ENCODE measurements at places on chromosomes 2 and 18. TPM values are rescaled to one million over a fixed set of nuclear protein-coding genes. Genes with fewer than 3 reads are reported as not detected.

The OLA1 gene
- 166 TPM for total RNA-seq

The PSTPIP2 gene
- total RNA-seq: 22.0 TPM

- DNase-seq: peak; percentile 69
Measured at GRCh38 chr2:86035883-86036668, 69.6 kb downstream of the POLR1A start.

DNA sequence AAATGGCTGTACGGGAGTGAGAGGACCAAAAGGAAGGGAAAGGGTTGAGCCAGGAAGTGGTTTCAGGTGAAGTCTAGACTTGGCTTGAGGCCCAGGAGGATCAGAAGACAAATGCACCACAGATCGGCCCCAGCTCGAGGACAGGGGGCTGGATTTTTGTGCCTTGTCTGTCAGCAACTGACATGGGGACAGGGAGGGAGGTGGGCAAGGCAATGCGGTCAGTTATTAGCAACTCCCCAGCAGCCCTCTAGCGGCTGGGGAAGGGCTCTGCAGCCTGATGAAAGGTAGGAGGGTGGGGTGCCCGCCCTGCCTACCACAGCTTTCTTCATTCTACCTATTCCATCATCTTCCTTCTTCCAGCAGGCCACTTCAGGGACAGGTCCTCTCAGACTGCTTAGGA is 50.0 kb downstream of the CPO start:
- peak; percentile 22 for DNase-seq

GRCh38 chr2:73070643-73071359 is 711 bp downstream of the SFXN5 start:
- DNase-seq: peak; percentile 77

DNA sequence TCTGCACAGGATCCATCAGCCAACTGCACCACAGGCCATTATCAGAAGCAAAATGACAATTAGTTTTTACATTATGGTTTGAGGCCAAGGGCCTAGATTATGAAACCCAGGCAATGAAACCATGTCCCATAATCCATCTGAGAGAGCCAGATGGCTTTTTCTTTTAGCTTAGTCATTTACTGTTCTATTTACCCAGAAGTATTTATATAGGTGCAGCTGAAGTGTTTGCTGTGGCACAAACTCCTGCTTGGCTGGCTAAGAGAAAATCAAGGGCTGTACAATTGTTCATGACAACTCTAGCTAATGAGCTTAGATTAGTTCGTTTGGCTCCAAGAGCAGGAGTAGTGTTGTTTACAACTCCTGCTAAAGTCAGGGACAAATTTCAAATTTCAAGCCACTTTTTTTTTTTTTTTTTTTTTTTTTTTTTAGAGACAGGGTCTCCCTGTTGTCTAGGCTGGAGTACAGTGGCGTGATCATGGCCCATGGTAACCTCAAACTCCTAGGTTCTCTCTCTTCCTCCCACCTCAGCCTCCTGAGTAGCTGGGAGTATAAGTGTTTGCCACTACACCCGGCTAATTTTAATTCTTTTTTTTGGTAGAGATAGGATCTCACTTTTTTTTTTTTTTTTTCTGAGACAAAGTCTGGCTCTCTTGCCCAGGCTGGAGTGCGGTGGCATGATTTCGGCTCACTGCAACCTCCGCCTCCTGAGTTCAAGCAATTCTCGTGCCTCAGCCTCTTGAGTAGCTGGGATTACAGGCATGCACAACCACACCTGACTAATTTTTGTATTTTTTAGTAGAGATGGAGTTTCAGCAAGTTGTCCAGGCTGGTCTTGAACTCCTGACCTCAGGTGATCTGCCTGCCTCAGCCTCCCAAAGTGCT is 18.4 kb upstream of the REV1 start:
- no peak for DNase-seq

DNA sequence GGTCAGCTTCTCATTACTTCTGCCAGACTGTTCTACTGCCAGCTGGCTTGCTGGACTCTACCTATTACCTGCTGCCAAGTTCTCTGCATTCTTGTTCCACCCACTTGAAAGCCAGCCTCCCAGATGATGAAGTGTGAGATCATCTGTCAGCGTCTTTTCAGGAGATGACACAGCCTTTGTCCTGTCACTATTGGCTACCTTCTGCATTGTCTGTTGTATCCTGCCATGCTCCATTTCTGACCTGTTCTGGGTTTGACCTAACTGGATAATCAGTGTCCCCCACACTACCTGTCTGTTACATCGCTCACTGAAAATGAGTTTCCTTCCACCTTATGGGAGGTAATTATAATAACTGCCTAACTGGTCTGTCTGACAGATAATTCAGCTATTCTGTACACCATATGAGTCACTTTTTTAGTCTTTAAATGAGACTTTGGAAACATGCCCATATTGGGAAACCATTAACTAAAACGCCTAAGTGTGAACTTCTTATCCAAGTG is 520.6 kb downstream of the METTL4 start:
- DNase-seq: no peak

The MRPL53 gene
- total RNA-seq: 111 TPM

The HOXD11 gene
- total RNA-seq: not detected

DNA sequence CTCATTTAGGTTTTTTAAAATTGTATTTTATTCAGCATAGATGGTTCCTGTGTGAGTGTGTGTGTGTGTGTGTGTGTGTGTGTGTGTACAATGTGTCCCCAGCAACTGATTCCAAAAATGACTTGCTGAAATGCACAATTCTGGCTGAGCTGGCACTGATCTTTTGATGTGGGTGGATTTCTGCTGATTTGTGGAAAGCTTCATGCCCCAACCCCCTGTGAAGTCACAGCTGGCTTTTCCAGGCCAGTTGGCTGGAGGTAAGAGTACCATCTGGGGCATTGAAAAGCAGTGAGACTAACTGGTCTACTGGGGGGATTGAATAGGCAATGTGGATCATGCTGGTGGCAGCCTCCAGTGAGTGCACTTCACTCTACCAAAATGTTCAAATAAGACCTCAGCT is 187.2 kb downstream of the LRRTM1 start:
- no peak for DNase-seq

The TUBB8B gene
- not detected for total RNA-seq

DNA sequence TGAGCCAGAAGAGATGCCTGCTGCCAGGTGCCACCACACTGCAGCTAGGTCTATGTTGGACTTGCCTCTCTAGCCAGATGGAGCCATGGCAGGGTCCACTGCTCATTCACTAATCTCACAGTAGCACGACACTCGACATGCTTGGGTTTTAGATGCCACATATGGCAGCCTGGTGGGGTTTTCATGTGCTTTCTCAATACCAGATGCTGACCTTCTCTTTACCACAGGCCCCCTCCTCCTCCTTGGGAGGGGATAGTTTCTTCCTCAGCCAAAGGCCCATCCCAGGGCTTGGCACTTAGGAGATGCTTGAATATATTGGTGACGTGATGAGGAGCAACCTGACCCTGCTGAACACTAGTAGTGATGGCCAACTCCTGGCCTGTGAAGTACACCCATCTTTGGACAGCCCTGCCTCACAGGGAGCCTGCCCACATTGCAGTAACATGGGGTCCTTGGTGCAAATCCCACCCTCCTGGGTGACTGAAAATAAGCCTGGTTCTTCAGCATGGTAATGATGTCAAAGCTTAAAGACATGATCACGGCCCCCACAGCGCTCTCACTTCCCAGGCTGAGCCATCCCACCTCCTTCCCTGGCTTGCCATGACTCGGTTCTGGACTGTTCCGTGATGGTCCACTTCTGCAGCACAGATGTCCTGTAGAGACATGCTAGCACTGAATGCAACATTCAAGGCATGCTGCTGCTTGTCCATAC is 227.5 kb downstream of the SH3RF3 start:
- DNase-seq: no peak

The TGFA gene
- total RNA-seq: 0.06 TPM

The AQP12A gene
- total RNA-seq: not detected

- peak; percentile 68 for DNase-seq
Measured at GRCh38 chr2:149167001-149167780, 128.7 kb downstream of the LYPD6B start.

The GCG gene
- not detected for total RNA-seq

The TLX2 gene
- total RNA-seq: not detected

DNA sequence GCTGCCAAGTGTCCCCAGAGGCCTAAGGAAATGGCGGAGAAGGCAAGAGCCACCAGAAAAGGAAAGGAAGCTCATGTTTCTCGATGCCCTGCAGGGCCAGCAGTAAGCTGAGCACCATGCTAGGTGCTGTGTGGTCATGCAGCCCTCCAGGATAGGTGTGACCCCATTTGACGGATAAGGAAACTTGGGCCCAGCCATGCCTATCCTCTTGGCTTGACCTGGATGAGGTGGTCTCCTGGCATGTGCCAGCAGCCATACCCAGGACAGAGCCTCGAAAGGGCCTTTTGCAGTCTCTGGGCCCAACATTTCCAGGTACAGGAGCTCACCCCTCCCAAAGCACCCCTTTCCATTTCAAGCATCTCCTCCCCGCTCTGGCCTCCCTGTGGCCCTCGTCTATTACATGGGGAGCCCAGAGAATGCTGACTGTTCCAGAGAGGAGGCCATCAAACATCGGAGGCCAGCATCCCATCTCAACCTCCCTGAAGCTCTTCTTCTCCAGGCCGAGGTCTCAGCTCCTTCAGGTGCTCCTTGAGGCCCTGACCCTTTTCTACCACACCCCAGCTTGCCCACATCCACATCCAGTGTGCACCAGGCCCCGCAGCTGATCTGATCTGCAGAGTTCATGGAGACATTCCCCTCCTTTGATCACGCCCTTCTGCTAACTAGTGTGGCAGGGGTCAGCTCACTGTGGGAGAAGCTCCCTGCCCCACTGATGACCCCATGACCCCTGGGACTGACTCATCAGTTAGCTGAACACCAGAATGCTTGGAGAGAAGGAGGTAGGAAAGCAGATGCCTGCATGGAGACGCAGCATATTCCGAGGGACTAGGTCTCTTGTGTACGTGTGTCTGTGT is 208.4 kb downstream of the TNS1 start:
- DNase-seq: no peak

DNA sequence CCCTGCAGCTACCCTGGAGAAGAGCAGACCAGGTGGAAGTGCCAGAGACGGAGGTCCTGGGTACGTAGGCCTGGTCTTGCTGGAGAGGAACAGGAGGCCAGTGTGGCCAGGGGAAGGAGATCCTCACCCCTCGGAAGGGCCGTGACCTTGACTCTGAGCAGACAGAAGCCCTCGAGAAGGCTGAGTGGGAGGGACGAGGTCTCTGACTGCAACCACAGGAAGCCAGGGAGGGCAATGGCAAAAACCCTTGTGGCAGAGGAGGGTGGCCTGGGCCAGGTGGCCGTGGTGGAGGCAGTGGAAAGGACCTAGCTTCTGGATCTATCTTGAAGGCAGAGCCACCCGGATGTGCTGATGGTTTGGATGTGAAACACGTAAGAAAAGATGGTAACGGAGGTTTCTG is 28.1 kb downstream of the THAP4 start:
- DNase-seq: peak; percentile 14

DNA sequence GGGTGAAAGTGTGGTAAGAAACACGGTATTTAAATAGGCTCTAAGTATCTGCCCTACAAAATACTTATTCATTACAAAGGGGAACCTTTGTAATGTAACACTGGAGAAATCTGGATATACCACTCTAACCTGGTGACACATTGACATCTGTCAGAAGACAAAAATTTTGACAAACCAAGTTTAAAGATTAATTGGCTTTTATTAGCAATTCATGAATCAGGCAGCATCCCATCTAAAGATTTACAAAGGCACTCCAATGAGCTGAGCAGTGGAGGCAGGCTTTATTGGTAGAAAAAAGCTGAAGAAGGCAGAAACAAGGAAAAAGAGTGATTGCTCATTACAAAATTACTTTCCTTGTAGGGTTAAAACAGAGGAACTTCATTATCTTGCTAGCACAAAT is 35.0 kb downstream of the BMPR2 start:
- DNase-seq: no peak

DNA sequence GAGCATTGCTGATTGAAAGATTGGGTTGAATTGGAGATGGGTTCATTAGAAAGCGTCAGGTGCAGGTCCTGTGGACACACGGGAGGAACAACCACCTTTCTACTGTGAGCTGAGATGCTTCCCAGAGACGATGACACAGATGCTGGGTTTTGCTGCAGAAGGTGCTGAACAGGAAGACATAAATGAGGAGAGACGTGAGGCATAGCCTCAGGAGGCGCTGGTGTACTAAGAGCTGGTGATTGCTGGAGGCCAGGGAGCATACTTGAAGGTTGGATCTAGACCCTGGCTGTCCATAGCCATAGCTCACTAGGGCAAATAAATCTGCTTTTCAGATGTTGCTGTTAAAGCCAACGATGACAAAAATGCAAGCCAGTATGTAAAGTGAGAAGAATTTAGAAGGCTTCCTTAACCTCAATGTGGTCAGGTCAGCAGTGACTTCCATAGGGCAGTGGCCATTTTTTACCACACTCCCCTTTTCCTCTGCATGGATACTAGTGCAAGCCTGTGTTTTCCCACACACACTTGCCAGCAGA is 153.7 kb downstream of the SOX11 start:
- no peak for DNase-seq

The THADA gene
- total RNA-seq: 34.5 TPM

DNA sequence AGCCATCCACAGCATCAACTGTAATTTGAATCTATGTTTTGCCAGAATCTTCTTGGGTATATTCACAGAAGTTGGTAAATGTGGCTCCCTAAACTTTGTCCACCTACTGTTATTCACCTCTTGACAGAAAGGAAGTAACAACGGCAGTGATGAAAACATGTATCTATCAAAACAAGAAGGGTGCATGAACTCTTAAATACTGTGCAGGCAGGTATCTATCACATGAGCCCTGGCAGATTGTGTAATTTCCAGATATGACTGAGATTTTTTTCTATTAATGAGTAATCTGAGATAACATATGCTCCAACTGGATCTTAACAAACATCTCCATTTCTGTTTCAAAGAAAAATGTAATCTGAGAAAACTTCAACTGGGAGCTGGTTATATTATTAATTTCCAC is 36.6 kb downstream of the SFT2D3 start:
- no peak for DNase-seq

The CYRIA gene
- 0.14 TPM for total RNA-seq

The SELENOI gene
- total RNA-seq: 60.6 TPM

The FBLN7 gene
- total RNA-seq: 8.8 TPM

All from activated naive CD8-positive, alpha-beta T cell treated with anti-CD3 and anti-CD28 coated beads for 36 hours (primary cell).